ENCODE measurements at places on chromosomes 4 and X.

DNA sequence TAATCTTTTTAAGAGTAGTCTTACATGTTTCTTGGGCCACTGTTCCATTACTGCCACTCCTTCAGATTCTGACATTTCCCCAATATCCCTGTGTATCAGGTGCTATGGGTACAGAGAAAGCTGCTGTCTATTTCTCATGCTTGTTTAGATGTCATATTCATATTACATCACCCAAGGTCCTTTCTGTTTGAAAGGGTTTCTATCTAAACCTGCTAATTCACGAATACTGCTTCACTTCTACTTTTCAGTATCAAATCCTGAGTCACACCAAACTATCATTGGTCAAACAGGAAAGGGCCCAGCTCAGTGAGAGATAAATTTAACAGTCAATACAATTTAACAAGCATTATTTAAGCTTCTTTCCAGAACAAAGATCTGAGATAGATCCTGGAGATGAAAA is 241.4 kb downstream of the UGT8 start:
- no peak for DNase-seq

- DNase-seq = no peak
These were observed 443.1 kb downstream of the HNRNPD start for GRCh38 chr4:81930506-81931238.

- no peak for DNase-seq
These were observed 487.9 kb upstream of the GALNT7 start for GRCh38 chr4:172680691-172681090.

- no peak for DNase-seq
These were observed 275.3 kb upstream of the SPOCK3 start for GRCh38 chr4:167509551-167509950.

DNA sequence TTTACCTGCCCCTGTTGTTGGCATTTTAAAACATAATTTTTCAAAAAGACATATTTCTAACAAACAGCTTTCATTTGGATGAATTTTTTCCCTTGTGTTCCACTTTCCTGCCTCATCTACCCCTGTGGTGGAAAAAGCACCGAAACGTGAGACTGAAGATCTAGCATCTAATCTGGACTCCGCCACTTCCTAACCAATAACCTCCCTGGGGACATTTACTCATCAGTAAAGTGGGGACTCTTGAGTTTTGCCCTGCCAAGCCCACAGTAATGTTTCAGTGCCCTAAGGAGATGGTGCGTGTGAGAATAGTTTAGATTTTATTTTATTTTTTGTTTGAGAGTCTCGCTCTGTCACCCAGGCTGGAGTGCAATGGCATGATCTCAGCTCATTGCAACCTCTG is 56.7 kb downstream of the ADGRG2 start:
- no peak for DNase-seq

- no peak for DNase-seq
These were observed 556 bp downstream of the ATP5ME start for GRCh38 chr4:673349-674091.

GRCh38 chr4:56302760-56303159 is 84.5 kb downstream of the AASDH start:
- no peak for DNase-seq

GRCh38 chrX:49129427-49129826 is 5.9 kb upstream of the GPKOW start:
- DNase-seq = no peak

Data from NCI-H2171 treated with DMSO at 0.1 percent for 48 hours (cell line).